ENCODE measurements at places on chromosomes 12 and 14. TPM values are rescaled to one million over a fixed set of nuclear protein-coding genes. Genes with fewer than 3 reads are reported as not detected.

- no peak for DNase-seq
These were observed 4.8 kb upstream of the NINJ2 start for GRCh38 chr12:668090-668481.

- DNase-seq, result no peak
These were observed 426.2 kb downstream of the BCAT1 start for GRCh38 chr12:24522736-24523135.

DNA sequence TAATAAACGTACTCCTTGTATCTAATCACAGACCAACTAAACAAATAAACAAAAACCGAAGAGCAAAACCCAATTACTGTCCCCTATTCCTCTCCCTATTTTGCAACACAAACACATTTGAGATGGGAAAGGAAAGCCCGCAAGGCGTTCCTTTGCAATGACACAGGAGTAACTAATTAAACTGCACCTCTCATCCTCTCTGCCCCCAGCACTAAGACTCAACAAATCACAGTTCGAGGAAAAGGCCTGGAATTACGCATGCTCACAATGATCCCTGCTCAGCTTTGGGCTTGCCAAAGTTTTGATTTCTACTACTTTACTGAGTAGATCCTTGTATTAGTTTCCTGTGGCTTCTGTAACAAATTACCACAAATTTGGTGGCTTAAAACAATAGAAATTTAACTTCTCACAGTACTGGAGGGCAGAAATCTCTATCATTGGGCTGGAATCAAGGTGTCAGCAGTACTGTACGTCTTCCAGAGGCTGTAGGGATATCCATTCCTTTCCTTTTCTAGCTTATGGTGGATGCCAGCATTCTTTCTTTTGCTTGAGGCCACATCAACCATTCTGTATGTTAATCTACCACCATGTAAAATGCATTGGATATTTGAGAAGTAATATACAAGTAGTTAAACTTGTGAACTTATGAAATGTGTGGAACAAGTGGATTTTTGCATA is 123.0 kb downstream of the NAV3 start:
- no peak for DNase-seq

GRCh38 chr12:132828706-132829534 is at the start of gene GOLGA3:
Gene GOLGA3 (minus strand): TSS chr12:132828869. CDS start chr12:132822128, 6,741 bp downstream.
- DNase-seq, result peak; percentile 93

The TBX3 gene
- total RNA-seq, result 18.6 TPM

The TAS2R46 gene
- total RNA-seq, result 4.7 TPM

All from IMR-90 (cell line).